ENCODE measurements at places on chromosomes 7 and 10.

- DNase-seq: no peak
These were observed 292.0 kb upstream of the MBL2 start for GRCh38 chr10:53064614-53065013.

GRCh38 chr7:87482115-87482514, 6.6 kb upstream of the ABCB4 start:
- DNase-seq: no peak

DNA sequence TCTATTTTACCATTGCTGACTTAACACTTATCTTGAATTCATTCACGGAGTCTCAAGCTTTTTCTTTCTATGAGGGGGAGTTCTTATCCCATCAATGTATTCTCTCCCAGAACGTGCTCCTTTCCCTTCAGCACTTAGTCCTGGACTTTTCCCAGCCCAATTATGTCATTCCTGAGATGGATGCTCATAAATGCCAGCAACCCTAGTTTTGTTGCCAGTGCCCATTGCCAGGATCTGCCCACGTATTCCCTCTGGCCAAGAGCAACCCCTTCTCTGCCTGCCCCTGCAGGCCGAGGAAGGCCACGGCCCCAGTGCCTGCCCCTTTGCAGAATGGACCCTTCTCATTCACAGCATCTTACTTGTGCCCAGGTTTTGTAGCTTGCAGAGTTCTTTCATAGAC, 67.4 kb upstream of the PPP1R3C start:
- no peak for DNase-seq

DNA sequence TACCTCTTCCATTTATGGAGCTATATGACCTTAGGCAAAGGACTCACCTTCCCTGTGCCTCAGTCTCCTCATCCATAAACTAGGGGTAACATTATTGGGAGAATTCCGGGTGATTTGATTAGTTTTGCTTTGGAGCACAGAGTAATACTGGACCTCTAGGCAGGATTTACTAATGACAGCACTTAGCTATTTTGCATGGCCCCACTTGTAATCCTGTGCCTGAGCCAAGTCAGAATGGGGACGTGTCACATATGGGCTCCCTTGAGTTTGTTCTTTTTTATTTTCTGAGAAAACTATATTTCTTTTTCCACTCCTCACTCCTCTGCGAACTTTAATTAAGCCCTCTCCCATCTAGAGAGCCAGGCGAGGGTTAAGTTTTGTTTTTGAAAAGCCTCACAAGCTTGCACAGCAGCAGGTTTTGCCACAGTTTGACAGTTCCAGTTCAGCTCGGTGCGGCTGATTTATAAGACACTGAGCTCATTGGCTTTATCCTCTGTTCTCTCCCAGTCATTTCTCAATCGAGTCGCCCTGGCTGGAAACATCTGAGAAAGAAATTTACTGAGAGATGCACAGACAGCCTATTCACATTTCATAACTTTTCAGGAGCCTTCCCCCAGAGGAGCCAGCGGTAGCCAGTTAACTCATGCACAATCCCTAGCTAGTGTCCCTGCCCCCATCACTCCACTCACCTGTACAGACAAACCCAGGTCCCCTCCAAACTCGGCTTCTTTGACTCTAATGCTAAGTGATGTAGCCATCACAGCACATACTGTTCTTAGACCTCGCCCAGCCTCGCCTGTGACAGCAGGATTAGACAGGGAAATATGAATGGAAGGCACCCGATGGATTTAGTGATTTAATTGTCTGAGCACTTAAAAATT, 441.9 kb upstream of the NPVF start:
- no peak for DNase-seq

DNA sequence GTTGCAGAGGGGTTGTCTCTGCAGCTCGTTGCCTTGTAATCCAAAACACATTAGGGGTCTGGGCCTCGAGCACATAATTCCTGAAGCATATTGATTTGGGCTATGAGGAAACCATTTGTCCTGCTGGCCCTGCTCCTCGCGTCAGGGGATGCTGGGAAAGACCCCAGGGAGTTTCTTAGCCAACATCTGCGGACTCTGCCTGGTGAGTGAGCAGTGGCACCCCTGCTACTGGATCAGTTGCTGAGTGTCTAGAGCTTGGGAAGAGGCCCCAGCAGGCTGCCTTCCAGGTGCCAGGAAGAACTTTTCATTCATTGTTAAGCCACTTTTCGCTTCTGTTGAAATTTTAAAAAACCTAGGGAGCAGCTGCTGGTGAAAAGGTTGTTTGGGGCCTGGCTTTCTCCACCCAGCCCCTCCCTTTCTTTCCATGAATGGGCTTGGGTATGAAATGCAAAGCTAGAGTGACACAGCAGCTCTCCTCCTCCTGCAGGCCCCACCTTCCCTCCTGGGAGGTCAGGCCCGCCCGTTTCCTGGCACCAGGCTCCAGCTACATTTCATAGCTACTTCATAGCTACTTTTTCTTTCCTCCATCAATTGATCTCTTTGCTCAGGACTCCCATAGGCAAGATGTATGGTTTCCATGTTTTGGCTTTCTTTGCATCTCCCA, 26.8 kb downstream of the TACR2 start:
- DNase-seq: no peak

DNA sequence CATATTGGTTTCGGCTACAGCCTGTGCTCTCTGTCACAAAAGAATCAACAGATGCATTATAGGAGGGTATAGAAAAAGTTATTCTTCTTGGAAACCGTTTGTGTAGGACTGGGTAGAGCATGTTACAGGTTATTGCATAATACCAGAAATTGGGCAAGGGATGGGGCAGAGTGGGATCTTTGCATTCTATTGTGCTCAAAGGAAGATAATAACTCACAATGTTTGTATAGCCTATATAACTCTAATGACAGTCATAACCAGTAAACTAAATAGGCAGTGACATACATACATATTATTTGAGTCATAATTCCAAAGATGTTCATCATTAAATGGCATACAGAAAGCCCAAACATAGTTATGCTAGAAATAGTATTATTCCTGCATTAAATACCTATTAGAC, 179.7 kb downstream of the XPNPEP1 start:
- no peak for DNase-seq

DNA sequence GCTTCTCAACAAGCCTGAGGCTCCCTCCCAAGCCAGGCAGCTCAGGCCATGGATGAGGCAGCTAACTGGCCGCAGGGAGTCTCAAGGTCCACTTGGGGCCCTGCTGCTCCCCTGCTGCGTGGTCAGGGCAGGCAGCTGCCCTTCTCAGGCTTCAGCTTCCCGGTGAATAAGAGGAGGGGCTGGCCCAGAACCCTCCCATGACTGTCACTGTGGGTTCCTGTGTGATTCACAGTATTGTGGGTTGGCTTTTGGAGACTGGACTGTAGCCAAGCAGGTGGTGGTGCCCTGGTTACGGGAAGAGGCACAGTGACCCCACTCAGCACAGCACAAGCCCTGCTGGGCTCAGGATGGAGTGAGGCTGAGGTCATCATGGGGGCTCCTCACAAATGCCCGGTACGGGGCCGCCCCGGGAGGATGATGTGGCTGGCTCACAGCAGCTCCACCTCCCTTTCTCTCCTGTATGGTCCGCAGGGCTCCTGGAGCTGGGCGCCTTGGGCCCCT, 189.8 kb downstream of the HECW1 start:
- DNase-seq: no peak

DNA sequence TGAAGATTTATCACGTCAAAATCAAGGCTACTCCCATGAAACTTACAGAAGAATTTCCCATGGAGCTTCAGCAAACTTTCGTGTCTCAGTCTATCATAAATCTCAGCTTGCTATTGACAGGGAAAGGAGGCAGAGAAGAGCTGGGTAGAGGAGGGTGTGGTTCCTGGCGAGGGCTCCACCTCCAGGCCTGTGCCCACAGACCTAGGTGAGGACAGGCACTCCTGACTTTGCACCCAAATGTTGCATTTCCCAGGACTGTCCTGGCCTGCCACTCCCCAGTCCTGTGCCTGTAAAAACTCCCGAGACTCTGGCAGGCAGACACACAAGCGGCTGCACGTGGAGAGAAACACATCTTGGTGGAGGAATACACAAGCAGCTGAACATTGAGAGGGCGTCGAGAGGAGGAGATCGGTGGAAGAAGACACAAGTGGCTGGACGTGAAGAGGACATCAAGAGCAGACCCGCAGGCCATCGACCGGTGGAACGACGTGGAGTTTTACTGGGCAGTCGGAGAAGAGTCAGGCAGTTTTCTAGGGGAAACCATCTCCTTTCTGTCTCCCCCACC, 145.1 kb downstream of the CTNNA3 start:
- DNase-seq: no peak

- no peak for DNase-seq
These were observed 26.1 kb upstream of the ACTR3B start for GRCh38 chr7:152733286-152733934.

- DNase-seq: no peak
These were observed 112.8 kb downstream of the PPP1R3A start for GRCh38 chr7:113805976-113806375.

DNA sequence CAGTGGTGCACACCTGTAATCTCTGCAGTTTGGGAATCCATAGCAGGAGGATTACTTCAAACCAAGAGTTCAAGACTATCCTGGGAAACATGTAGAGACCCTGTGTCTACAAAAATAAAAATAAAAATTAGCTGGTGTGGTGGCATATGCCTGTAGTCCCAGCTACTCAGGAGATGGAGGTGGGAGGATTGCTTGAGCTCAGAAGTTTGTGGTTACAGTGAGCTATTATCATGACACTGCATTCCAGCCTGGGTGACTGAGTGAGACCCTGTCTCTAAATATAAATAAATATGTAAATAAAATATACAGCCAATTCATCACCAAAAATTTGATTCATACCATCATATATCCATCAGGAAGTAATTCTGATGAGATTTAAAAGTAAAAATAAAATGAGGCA, 60.9 kb downstream of the ANKRD7 start:
- no peak for DNase-seq

DNA sequence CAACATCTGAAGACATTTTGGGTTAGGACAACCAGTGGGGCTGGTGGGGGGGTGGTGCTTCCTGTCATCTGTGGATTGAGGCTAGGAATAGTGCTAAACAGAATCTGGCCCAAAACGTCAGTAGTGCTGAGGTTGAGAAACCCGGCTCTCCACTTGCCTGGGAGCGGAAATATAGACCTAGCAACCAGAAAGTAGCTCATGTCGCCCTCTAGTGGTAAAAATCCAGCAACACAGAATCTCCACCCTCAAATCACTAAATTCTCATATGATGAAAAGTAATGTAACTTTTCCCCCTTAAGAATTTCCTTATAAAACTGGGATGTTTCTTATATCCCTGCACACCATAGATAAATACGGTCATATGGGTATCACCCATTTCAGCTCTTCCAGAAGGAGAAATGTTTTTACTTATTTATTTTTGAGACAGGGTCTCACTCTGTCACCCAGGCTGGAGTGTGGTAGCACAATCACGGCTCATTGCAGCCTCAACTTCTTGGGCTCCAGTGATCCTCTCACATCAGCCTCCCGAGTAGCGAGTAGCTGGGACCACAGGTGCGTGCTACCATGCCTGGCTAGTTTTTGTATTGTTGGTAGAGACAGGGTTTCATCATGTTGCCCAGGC, 34.4 kb downstream of the ZC3HAV1 start:
- DNase-seq: peak; percentile 36

DNA sequence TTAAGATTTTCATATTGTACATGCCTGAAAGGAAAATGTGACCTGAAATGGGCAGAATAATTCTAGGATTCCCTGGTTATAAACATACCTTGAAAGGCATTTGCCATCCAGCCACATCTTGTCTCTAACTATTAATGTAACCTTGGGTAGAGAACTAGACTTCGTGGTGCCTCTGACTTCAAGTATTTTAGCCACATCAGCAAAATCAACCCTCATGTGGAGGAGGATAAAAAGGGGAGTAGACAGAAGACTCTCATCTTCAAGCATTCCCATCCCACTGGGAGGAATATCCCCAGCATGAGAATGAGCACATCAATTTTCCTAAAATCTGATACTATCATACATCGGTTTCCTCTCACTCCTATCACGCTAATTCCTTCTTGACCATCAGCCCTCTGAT, 164.7 kb upstream of the NOBOX start:
- DNase-seq: no peak

DNA sequence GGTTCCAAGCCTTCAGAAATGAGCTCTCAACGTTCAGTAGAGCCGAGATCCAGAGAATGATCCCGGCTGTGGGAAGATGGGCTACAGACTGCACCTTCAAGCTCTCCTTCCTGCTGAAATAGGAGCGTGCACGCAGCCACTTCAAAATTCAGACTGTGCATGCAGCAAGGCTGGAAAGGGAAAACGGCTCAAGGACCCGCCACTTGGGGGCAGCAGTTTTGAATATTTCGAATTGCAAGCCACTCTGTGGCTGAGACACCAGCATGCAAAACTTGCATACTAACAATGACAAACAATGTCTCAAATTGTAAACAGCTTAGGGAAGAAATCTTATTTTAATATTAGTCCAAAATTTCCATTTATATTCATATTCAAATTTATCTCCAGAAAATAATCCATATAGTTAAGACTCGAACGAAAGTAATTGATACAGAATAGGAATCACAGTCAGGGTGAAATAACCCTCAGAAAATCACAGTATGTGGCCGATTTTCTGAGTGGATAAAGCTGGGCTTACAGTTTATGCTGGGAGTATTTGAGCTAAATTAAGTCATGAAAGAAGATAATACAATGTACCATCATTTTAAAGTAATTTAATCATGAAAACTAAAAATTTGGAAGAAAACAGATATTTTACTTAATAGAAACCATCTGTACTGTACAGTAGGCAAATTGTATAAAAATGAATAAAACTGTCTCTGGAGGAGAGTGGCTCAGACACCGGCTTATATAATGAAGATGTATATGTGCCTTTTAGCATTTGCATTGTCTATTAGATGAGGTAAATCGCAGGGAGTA, 137.9 kb upstream of the MKI67 start:
- no peak for DNase-seq

- DNase-seq: no peak
These were observed 12.3 kb downstream of the ZYX start for GRCh38 chr7:143393267-143394041.

GRCh38 chr10:8378198-8378983, 323.9 kb downstream of the GATA3 start:
- DNase-seq: no peak

- no peak for DNase-seq
These were observed 785 bp downstream of the WDR86 start for GRCh38 chr7:151408839-151409666.

DNA sequence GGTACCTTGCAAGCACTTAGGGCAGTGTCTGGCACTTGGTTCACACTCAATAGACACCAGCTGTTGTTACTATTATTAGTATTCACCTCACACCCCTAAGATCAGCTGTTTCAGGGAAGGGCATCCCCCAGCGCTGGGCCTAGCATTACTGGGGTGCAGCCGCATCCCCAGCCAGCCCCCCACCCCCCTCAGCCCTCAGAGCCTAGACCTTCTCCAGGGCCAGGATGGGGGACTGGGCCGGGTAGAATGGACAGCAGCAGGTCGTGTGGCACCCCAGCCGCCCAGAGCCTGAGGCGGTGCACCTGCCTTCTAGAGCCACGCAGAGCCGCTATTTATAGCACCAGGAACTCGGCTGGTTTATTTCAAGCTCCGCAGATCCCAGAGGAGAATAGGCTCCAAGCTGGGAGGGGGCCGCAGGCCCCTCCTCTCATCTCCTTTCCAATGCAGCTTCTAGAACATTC, 60.5 kb downstream of the GTF2IRD1 start:
- peak; percentile 56 for DNase-seq

- DNase-seq: no peak
These were observed 27.0 kb downstream of the CPED1 start for GRCh38 chr7:121015560-121015959.

All from NCI-H2081 treated with DMSO at 0.1 percent for 48 hours (cell line).